ENCODE measurements at places on chromosomes 4 and X.
A peak's percentile ranks its signal among the peaks of the same experiment; 100 is the strongest.

GRCh38 chr4:995311-996026 is 2.3 kb upstream of the SLC26A1 start:
- no peak for DNase-seq

DNA sequence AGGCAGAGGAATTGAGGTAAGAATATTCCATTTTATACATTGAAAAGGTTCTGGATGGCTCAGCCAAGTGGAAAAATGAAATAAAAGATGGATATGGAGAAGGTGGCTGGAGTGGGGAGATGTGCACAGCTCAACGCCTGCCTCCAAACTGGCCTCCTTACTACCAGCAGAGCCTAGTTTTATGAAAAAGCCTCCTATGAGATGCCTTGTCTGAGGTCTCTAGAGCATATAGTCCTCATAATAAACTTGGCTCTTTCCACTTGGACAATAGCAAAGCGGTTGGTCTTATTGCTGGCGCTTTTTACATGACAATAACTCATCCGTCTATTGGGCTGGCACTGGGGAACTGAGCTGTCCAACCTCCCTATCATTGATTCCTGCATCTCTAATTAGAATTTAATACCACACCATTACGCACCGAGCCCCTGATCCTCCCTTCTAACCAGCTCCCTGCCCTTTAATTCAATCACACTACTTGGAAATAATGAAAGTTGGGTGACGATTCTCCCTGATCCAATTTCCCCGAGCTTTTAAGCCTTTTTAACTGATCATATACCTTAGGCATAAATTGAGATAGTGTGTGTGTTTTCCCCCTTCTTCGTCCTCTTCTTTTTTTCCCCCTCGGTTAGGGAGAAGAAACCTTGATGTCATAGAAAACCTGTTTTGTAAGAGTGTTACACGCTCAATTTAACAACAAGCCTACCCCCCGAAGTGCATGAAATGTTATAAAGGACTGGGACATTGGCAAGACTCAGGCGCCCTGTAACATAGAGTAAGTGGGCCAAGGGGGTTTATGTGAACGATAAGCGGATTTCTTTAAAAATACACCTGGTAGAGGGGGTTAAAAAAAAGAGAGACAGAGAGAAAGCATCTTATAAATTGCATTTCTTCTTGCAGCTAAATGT is at the start of gene PHOX2B:
Gene PHOX2B (minus strand): TSS at position 155 of the 905 bp plus-strand sequence. CDS start 115 bp downstream, at position 40.
- no peak for DNase-seq

DNA sequence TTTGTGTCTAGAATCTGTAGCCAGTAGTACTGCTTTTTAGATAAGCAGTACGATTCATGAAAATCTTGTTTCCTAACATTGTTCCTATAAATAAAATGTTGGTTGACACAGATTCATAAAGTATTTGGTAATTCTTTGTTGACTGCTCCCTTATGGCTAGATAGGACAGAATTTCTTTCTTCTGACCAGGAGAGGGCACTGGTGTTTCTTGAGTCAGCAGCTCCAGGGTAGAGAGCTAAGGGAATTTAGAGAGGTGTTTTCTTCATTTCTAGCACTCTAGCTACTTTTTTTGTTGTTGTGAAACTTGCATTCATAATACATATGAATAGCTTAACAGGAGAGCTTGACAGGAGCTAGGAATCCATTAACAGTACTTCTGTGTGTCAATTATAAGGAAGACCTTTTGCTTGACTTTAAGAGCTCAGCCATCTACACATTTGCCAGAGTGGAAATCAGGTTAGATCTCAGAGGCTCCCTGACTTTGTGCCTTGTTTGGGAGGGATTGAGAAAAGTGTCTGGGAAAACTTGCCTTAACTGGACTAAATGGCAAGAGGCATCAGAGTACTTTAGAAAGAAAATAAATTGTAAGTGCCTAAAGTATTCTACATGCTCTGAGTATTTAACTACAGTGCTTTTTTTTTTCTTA is 756.1 kb downstream of the SH3BGRL start:
- DNase-seq, result no peak

DNA sequence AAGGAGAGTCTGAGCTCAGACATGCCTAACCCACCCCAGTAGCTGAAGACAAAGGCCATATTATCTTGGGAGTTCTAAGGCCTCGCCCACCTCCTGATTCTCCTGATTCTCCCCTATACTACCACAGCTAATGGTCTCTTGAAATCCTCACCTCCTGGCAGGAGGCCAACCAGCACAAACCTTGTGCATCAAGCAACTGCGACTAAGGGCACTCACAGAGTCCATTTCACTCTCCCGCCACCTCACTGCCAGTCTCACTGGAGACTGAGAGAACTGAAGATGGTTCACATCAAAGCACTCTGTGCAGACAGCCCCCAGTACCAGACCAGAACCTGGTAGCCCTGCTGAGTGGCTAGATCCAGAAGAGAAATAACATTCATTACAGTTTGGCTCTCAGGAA is 102.1 kb upstream of the KLF8 start:
- DNase-seq, result no peak

DNA sequence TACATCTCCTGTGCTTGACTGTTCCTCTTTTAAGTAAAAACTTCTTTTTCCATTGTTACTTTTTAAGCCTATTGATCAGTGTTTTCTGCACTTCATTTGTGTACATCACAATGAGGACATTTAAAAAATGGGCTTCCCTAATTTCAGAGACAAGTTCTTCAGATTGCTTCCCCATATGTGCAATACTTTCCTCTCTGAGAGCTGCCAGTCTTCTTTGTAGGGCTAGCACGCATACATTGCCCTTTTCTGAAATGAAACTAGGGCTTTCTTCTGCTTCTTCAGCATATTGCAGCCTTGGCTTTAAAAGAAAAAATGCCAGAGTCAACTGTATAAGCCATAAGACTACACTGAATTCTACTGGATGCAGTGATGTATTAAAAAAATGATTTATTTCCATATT is 37.8 kb downstream of the FAT4 start:
- no peak for DNase-seq

DNA sequence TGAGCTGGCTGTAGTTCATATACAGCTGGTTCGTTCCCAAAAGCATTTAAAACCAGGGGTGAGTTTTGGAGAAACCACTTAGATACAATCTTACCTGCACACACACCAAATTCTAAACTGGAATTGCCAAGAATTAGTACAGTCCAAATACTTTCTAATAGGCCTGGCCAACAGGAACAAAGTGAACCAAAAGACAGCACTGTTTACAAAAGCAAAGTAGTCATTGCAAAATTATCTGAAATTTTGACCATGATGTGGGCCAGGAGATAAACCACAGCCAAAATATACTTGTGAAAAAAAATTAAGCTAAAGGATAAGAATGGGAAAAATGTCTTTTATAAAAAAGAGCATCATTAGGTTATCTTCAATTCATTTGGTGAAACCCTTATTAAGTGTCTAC is 37.9 kb upstream of the NAP1L5 start:
- DNase-seq, result no peak

DNA sequence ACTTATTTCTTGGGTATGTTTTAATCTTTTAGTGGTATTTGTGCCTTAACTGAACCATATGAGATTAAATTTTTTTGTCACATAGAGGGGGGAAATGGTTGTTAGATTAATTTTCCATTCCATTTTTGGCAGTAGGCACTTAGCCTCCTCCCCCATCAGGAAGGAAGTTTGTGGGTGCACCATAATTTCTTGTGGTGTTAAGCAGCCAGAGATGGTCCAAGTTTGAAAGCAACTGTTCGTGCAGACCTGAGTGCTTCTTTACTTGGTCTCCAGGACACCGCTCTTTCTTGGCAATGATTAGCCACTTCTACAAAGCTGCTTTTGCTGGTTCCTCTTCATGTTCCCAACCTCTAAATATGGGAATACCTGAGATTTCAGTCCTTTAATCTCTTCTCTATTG is 92.7 kb upstream of the RPL34 start:
- no peak for DNase-seq

DNA sequence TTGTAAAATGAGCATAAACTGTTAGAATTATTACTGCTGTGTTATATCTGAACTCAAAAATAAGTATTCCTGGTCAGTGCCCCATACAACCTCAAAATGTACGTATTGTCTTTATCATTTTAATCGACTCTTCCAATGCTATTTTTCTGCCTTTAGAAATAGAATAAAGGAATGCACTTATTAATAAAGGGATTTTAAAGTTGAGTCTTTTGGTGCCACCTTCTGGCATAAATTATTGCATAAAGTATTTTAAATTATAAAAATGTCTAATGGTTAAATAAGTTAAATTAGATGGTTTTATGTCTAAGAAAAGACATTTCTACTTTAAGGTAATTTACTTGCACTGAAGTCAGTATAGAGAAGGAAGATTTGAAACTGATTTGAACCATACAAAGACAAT is 424.0 kb upstream of the NDST4 start:
- no peak for DNase-seq

DNA sequence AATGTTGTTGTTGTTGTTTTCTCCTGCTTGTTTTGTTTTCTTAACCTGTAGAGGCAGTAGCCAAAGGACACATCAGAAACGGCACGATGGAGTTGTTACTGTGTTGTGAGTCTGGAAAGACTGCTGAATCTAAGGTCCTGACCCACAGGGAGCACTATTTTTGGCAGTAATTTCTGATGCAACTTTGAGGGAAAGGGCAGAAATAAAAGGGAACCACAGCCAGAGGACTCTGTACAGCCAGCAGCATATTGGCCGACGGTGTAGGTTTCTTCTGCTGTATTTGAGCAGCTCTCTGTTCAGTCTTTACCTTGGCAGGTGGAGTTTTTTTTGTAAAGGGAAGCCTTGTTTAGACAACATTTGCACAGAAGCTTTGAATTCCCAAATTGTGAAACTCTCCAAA is 203.0 kb upstream of the GPR101 start:
- DNase-seq, result no peak

DNA sequence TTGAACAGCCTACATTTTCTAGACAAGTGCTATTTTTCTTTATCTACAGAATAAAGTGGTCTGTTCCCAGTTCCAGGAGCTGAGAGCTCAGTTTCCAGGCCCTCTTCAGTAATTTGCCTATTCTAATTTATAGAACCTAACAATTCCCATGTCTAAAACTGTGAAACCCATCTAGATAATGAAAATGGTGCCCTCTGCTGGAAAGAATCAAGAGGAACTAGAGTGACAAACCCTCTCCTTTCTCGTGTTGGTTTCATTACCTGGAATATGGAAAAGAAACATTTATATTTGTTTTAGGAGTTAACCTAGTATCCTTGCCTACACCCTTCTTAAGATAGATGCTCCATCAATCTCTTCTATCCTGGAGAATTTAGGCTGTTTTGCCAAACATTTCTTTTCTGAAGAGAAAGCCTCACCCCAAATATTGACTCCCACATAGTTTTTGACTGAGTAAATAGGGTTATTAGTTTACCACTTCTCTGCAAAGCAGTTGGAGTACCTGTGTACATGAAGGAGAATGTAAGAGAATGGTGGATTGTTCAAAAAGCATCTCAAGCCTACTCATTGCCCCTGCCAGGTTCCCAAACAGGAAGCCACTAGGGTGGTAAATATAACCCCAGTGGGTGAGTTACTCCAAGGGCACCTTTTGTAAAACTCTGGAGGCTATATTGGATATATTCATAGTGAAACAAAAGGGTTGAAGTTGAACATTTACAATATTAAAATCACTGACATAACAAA is 121.6 kb downstream of the RASL11B start:
- peak; percentile 39 for DNase-seq

DNA sequence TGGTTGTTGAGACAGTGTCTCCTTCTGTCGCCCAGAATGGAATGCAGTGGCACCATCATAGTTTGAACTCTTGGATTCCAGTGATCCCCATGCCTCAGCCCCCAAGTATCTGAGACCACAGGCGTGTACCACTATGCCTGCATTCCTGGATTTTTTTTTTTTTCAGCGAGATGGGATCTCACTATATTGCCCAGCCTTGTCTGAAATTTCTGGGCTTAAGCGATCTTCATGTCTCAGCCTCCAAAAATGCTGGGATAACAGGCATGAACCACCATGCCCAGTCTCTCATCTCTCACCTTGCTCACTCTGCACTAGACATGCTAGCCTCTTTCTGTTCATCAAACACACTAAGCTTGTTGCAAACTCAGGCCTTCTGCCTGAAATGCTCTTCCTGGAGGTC is 104.1 kb downstream of the UBE2K start:
- DNase-seq, result no peak

- no peak for DNase-seq
These were observed 77.9 kb downstream of the CEP135 start for GRCh38 chr4:56026596-56026995.

- DNase-seq, result no peak
These were observed 1.3 kb upstream of the PDE6B start for GRCh38 chr4:623914-624566.

GRCh38 chr4:134756421-134756820 is 554.8 kb upstream of the PABPC4L start:
- DNase-seq, result no peak

- no peak for DNase-seq
These were observed 24.3 kb downstream of the ADD1 start for GRCh38 chr4:2867758-2868491.

DNA sequence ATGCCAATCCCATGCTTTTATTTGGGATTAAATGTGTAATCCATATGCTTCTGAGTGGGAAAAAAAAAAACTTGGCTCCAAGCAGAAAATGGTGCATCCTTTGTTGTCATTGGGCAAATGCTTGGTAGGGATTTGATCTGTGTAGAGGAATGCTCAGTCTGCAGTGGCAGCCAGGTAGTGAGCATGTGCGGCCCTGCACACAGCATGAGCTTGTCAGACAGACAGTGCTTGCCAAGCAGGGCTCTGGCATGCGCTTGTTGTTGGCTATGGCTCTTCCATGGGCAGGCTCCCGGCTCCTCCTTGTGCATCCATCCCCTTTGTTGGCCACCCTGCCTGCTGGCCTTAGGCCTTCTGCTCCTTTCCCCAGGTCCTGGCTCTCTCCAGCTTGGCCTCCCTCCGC is 130.3 kb downstream of the GPR143 start:
- no peak for DNase-seq

- DNase-seq, result no peak
These were observed 29.1 kb downstream of the SETD7 start for GRCh38 chr4:139526928-139527327.

DNA sequence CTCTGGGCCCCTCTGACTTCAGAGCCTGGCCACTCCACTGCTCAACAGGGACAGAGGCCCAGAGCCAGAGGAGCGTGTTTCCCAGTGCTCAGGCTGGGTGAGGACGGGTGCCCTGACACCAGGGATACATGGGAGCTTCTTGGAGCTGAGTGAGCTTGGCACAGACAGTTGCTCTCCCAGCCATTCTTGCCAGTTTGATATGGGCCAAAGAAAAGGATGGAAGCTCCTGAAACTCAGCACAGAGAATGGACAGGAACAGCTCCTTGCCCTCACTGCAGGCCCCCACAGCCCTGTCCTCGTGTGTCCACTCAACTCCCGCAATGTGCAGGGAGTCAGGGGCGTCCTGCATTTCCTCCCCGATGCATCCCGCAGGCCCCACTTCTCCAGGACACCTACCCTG is 38.8 kb downstream of the NSG1 start:
- DNase-seq, result no peak

DNA sequence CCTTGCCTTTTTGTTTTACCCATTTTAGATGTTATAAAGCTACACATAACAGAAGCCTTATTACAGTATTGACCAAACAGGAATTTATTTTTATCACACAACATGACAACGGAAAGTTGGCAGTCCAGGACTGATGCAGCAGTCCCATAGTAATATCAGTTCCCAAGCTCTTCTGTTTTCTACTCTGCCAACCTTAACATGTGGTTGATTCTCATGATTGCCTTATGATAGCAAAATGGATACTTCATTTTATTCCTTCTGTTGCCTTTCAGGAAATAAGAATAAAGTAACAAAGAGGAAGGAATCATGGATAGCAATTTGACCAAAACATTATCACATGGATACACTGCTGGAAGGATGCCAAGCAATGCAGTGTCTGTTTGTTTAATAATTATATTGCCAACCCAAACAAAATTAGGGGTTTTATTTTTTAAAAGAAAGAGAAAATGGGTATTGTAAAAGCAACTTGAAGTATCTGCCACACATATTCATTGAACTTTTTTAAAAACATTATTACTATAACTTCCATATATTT is 275.7 kb downstream of the STPG2 start:
- DNase-seq, result no peak

All from fibroblast of skin of left quadriceps (primary cell).